Activated naive CD4-positive, alpha-beta T cell treated with Interleukin-2 at 50 U/mL for 16 hours (primary cell): ENCODE measurements at places on chromosomes 16 and 17.

- no peak for DNase-seq
These were observed 2.2 kb upstream of the ARL4D start for GRCh38 chr17:43396491-43397060.

DNA sequence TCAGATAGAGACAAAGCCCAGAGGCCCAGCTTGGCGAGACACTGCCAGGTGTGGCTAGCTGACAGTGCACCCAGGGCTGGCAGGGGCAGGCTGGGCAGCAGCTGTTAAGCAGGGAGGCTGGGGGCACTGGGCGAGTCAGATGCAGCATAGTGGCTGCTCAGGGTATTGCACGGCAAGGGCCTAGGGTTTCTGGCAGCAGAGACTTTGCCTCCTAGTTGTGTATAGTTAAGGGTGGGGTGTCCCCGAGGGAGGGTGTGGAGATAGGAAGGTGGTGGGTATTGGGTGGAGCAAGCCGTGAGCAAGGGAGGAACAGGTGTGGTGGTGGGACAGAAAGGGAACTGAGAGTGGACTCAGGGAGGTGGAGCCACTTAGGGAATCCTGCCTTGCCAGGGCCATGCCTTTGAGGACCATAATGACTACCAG is 66.0 kb downstream of the SMPD3 start:
- no peak for DNase-seq

DNA sequence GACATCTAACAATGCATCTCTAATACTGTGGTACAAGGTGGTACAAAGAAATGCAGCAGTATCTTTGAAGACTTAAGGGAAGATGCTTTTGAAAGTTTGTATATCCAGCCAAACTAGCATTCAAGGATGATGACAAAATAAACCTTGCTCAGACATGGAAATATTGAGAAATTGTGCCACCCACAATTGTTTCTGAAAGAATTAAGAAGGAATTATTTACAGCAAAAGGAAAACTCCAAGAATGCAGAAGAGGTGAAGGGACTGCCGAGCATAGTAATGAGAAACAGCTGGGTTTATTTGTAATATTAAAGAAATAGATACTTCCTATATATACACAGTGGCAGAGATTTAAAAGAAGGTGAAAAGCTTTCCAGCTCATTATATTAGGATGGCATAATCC is 29.5 kb downstream of the PMFBP1 start:
- DNase-seq = no peak

- DNase-seq = no peak
These were observed 297.5 kb upstream of the FOXF1 start for GRCh38 chr16:86212706-86213436.

- no peak for DNase-seq
These were observed 11.2 kb upstream of the HELZ start for GRCh38 chr17:67256075-67256732.

GRCh38 chr16:30697264-30698138 is 1.5 kb upstream of the SRCAP start:
- no peak for DNase-seq

DNA sequence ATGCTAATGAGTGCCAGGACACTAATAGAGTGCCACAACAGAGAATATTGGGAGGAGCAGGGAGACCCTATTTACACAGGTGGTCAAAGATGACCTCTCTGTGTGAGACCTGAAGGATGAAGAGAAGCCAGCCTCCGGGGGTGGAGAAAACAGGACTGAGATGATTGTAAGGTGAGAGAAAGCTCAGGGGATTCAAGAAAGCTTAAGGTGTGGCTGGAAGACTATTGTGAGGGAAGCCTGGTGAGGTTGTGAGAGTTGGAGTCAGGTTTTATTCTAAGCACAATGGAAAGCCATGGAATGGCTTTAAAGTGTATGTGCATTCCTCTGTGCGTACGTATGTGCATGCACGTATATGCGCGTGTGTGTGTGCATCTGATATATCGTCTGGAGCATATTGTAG is 10.4 kb upstream of the MARCHF10 start:
- DNase-seq = no peak
